ENCODE measurements at places on chromosomes 7 and 10. TPM values are rescaled to one million over a fixed set of nuclear protein-coding genes. Genes with fewer than 3 reads are reported as not detected.

Gene IKZF1
- total RNA-seq, result not detected

Gene EPO
- total RNA-seq, result not detected

Gene IMPDH1
- 22.3 TPM for total RNA-seq

Gene TRPV5
- not detected for total RNA-seq

Gene NAT16
- not detected for total RNA-seq

Gene SLC13A4
- 3.3 TPM for total RNA-seq

Gene HOXA1
- 0.72 TPM for total RNA-seq

Gene MICALL2
- 28.9 TPM for total RNA-seq

Gene CRTAC1
- not detected for total RNA-seq

Gene HOXA10
- total RNA-seq, result 0.08 TPM

Gene IFT22
- total RNA-seq, result 38.1 TPM

Gene PNLIP
- total RNA-seq, result not detected

Gene NXPH1
- not detected for total RNA-seq

Gene ANKRD2
- 0.27 TPM for total RNA-seq

Gene MSMB
- total RNA-seq, result not detected

Gene FAM131B
- total RNA-seq, result 3.2 TPM

Gene GNGT1
- total RNA-seq, result not detected

Gene SCART1
- total RNA-seq, result 1.6 TPM

Gene OGDH
- 26.2 TPM for total RNA-seq

Gene PNLIPRP3
- not detected for total RNA-seq

Gene POLL
- total RNA-seq, result 11.1 TPM

Gene HOXA5
- 2.4 TPM for total RNA-seq

Gene POLR2J2
- 11.4 TPM for total RNA-seq

Gene TMEM225B
- total RNA-seq, result not detected

Gene PSPH
- 84.3 TPM for total RNA-seq

Gene LRIT2
- total RNA-seq, result not detected

Gene SEC31B
- total RNA-seq, result 17.4 TPM

Gene NPSR1
- not detected for total RNA-seq

Gene SFRP5
- not detected for total RNA-seq

Gene COL28A1
- 0.09 TPM for total RNA-seq

Gene PDE6C
- not detected for total RNA-seq

Gene FEZF1
- total RNA-seq, result not detected

Gene SNX10
- 2.5 TPM for total RNA-seq

Gene ADARB2
- not detected for total RNA-seq

Gene VENTX
- not detected for total RNA-seq

Gene ERV3-1
- total RNA-seq, result 9.0 TPM

Gene VWDE
- 0.09 TPM for total RNA-seq

Gene CALN1
- total RNA-seq, result not detected

Gene EPDR1
- 27.8 TPM for total RNA-seq

Gene GHRHR
- total RNA-seq, result not detected

Gene SPRN
- 0.82 TPM for total RNA-seq

All from fibroblast of the aortic adventitia (primary cell).